ENCODE measurements at places on chromosomes 7 and 10.

DNA sequence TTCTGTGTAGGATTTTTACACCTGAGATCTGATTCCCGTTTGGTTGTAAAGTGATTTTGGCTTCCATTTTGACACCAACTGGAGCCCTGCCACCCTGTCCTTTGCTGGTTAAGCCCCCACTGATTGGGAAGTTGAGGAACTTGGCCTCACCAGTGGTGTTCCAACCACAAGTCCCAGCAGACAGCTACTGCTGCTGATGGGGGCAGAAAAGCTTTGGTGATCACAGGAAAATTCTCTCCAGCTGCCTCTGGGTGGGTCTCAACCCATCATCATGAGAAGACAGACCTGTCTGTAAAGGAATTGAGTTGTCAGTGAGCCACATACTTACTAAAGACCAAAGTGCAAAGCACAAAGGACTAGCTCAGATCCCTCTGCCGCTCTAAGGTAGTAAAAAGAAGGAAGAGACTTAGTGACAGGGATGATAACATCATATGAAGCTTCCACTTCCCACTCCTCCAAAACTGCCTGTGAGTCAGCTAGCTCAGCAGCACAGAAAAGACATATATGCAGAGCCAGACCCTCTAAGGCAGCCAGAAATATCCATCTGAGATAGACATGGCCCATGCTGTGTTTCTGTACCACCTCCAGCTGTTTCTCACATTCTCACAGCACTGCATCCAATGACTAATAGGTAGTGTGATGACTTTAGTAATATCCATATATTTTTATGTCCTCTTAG, 22.4 kb upstream of the LRRC17 start:
- DNase-seq = no peak

- DNase-seq = no peak
Observed at GRCh38 chr10:84798312-84798711, 469.9 kb downstream of the CCSER2 start.

DNA sequence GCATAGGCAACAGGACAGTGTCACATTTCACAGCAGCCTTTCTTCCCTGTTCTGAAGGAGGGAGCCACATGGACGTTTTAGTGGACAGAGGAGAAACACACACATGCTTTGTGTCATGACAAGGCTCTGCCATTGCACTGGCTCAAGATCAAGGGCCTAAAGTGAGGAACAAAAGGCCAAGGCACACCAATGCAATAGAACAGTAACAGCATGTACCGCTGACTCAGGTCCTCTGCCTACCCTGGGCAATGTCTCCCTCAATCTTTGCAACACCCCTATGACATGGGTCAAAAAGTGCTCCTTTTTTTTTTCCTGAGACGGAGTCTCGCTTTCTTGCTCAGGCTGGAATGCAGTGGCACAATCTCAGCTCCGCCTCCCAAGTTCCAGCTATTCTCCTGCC, 57.8 kb upstream of the SDK1 start:
- no peak for DNase-seq

GRCh38 chr10:69516316-69516715, 56.9 kb downstream of the NEUROG3 start:
- DNase-seq = no peak

GRCh38 chr7:117047496-117047895, 94.2 kb downstream of the ST7 start:
- DNase-seq = no peak

DNA sequence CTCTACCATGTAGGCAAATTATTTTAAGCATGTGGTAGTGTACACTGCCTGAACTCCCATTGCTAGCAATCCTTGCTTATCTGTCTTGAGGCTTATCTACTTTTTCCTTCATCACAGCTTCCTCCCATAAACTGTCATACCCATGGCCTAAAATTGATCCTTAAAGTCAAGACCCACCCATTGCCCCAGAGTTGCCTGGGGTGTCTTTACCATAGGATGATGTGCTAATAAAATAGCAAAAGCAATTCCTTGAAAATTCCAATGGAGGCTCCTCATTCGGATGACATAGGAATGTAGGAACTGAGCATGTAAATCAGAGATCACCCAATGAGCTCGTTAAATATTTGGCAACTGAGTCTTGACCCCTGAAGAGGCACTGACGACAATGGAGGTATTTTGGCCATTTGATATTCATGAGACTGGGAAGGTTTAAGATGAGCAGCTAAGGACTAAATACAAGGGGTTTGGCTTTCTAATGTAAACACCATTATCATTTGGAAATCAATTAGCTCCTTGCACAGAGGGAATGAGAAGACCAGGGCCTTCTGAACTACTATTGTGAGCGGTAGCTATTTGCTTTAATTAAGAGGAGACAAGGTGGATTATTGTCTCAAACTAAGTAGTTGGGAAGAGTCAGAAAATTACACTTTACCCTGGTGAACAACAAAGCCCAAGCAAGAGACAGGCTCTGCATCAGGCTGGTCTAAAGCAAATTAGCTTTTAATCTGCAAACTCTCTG, 234.9 kb downstream of the GATA3 start:
- no peak for DNase-seq

- DNase-seq = no peak
Observed at GRCh38 chr7:55649238-55649637, 76.9 kb upstream of the VOPP1 start.

DNA sequence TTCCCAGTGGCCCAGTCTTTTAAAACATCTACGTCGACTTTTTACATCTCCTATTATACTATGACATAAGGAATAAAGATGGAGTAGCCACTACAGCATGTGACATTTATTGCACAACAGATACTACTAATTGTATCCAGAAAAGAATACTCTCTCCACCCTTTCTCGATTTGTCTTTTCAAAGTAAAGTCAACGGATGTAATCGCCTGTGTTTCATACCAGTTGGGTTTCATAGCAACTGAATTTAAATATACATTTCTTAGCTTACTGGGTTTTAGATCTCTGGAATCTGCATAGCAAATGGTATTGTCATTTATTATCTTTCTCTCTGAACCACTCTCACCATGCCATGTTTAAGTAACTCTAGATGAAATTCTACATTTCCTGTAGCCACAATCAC, 86.4 kb upstream of the TRIL start:
- no peak for DNase-seq

DNA sequence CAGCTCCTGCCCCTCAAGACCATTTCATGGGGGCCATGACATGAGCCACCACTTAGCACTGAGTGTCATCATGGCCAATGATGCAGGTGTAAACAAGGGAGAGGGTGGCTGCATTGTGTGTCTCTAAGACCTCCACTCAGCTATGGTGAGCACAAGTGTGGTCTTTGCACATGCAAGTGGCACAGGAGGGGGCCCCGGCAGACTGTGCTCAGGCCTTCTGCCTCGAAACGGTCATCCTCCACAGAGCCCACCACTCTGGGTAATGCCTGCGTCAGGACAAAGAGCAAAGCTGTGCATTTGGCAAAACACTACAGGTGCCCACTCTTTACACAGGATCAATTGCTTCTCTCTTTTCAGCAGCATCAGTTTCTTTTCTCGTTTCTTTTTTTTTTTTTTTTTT, 125.5 kb downstream of the SH3PXD2A start:
- DNase-seq = no peak

- DNase-seq = no peak
Observed at GRCh38 chr10:74822101-74822500, 4.3 kb upstream of the KAT6B start.

DNA sequence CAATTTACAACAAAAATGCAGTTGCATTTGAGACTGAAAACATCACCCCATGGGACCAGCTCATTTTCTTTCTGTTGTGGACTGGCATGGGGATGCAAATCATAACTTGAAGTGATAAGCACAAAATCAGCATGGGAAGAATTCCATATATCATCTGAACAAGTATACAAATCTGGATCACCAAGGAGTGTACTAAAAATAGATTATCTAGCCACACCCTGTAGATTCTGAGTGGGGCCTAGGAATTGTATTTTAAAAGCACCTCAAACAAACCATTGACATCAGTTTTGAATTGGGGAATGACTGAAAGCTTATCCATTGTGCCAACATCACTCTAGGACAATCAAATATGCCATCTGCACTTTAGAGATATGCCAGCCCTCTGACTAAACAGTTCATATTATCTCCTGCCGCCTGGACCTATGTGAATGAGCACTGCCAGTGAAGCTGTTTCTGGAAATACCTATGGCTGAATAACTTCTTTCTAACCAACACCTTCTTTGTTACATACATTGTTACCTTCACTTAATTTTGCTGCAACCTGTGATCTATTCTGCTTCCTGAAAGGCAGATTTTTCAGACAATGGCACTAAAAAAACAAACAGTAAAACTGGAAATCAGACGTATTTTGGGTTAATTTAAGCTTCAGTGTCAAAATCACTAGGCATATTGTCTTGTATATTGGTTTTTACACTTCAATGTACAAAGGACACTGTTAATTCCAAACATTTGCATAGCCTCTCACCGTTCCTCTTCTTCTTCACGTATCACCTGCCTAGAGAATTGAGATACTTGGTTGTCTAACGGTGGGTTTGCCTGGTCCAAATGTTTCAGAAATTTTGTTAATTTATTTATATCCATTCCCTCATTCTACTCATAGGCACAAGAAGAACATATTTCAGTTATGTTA, 42.4 kb upstream of the HGF start:
- peak; percentile 6 for DNase-seq

DNA sequence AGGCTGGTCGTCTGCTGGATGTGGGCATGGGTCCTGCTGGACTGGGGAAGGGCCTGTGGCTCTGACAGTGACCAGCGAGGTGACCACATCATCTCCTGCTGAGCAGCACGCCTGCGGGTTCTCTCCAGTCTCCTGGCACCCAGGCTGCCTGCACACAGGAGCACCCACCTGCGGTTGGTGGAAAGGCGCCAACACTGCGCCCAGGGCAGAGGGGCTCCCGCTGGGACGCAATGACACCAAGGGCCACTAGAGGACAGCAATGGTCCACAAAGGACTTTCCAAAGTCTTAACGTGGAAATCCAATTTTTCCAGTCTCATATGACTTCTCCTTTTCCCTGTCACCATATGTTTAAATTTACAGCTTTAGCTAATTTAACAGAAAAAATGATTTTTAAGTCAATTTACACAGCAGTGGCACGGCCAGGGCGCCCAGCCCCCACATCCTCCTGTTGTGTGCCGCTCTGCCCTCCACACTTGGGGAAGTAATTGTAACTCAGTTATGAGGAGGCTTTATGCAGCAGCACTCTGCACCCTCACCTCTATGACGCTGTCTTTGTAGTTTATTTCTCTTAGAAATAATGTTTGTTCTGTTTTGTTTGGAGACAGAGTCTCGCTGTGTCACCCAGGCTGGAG, 38.1 kb downstream of the CFAP46 start:
- peak; percentile 77 for DNase-seq

DNA sequence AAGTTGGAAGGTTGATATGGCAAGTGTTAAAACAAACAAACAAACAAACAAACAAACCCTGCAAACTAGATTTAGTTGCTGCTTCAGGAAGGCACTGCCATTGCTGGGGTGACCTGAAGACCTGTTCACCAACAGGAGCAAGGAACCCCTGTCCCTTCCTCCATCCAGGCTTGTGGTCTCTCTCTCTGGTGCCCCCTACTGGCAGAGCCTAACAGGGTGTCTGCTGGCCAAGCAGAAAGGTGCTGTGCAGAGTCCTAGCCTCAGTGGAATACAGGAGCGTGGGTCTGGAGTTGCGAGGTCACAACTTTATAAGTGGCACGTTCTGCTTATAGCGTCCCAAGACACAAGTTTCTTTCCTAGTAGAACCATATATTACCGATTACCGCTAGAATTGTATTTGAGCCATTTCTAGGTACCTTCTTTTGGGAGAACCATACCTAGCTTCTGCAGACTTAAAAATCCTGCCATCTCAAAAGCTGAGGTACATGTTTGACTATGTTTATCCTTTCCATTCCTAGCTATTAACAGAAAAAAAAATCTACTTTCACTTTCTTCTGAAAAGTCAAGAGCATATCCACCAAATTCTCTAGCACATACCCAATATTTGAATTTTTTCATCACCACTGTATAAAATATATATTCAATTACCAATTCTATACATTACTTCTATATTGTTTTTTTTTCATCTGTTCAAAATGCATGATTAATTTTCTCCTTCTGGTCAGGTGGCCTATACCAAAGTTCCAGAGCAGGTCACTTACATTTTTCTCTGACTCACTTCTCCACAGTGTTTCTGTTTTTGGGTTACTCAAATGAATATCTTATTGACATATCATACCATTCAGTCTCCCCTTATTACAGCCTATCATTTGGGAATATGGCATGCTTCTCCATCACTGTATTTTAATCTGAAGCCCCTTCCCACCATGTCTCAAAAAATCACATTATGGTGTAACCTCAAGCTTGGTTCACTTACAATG, 29.1 kb upstream of the CALD1 start:
- DNase-seq = no peak

GRCh38 chr10:72186258-72186981, 29.4 kb upstream of the ANAPC16 start:
- DNase-seq = no peak

Data from cerebellum (tissue), 4 donors.